Cortex of kidney (tissue), 1 donor: ENCODE measurements at places on chromosomes 2 and 18.
A peak's percentile ranks its signal among the peaks of the same experiment; 100 is the strongest.

GRCh38 chr2:197914778-197915177 lies 110.4 kb downstream of the PLCL1 start:
- no peak for DNase-seq

GRCh38 chr2:42274863-42275262 lies 86.2 kb downstream of the COX7A2L start:
- DNase-seq, result no peak

- DNase-seq, result no peak
Observed at GRCh38 chr2:217099561-217099960, 239.7 kb upstream of the TNP1 start.

DNA sequence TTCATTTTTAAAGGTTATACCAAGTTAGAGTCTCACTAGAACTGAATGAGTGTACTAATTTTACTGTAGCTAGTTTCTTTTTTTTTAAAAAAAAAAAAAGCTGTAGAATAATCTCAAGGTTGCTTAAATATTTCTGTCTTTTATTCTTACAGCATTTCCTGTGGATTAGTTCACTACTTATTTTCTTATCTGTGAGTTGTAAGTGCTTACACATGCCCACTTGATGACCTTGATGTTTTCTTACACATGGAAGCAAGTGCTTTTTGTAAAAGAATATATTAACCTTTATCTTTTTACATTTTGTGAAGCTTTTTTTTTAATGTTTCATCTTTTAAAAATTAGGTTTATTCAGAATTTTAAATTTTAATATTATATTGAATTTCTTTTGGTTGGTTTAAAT lies 57.8 kb downstream of the MSH2 start:
- DNase-seq, result no peak

GRCh38 chr2:200765139-200765951 lies 46.4 kb upstream of the BZW1 start:
- no peak for DNase-seq

- DNase-seq, result no peak
Observed at GRCh38 chr2:200054681-200055468, 99.5 kb downstream of the MAIP1 start.

DNA sequence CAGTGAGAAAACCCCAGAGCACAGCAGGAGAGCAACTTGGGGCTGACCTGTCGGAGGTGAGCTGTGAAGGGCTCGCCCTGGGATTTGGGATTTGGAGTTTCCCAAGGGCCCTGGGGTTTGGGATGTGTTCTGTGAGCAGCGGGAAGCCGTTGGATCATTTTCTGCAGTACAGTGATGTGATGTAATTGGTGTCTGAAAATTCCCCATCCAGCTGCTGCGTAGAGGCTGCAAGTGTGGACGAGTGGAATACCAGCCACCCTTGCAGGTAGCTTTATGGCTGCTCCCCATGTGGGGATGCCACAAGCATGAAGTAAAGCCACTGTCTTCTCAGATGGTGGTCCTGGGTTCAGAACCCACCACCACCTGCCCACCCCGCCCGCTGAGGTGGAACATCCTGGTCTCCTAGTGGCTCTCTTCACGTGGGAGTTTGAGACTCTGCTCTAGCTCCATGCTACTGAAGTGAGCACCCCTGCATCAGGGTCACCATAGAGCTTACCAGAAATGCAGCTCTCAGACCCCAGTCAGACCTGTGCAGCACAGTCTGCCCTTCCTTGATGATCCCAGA lies 15.0 kb downstream of the IMPA2 start:
- no peak for DNase-seq

- no peak for DNase-seq
Observed at GRCh38 chr18:78090584-78090983, 840.9 kb downstream of the GALR1 start.

DNA sequence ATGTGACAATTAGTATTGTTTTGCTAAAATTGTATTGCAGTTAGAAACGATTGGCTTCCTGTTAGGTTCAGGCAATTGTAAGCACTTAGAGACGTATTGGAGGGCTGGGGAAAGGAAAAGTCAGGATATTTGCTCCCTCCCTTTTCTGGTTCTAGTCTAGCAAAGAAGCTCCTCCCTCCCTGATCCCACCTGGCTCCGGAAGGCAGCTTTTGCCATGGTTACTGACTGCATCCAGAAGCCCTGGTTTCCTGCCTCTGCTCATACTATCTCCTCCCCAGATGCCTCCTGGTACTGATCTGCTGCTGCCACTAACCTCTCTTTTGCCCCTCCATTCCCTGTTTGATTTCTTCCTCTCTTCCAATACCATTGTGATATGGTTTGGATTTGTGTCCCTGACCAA lies 275.9 kb downstream of the MREG start:
- no peak for DNase-seq

- no peak for DNase-seq
Observed at GRCh38 chr2:9199716-9200632, 6.6 kb upstream of the ASAP2 start.

- DNase-seq, result no peak
Observed at GRCh38 chr2:139574371-139574770, 794.2 kb upstream of the NXPH2 start.

DNA sequence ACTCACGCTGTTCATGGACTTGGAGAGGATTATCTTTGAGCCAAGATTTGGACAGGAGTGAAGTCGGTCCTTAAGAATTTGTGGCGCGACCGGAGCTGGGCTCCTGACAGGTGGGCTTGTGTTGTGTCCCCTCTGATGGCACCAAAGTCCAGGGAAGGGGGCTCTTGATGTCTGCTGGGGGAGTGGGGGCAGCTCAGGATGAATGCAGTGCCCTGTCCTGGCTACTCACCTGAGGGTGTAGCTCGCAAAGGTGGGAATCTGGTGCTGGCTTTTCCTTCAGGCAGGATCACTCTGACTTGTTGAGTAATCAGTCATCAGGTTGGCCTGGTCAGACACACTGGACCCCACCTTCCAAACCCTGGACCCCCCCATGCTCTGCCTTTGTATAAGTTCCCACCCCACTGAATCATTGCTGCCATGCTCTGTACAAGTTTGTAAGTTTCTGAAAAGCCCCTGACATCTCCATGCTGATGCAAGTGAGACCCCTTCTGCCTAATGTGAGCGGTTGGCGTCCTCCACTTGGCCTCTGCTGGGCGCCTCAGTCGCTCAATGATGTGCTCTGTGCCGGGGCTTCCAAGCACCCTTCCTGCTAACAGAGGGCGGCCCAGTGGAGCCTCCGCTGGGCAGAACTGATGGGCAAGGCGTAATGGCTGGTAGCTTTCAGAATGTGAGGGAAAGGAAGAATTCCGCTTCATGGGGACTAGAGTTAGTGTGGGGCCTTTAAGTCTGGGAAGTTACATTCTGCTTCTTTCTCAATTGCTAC lies 196.1 kb downstream of the MGAT5 start:
- DNase-seq, result no peak

GRCh38 chr2:48194641-48195040 lies 288.3 kb upstream of the FBXO11 start:
- DNase-seq, result no peak

DNA sequence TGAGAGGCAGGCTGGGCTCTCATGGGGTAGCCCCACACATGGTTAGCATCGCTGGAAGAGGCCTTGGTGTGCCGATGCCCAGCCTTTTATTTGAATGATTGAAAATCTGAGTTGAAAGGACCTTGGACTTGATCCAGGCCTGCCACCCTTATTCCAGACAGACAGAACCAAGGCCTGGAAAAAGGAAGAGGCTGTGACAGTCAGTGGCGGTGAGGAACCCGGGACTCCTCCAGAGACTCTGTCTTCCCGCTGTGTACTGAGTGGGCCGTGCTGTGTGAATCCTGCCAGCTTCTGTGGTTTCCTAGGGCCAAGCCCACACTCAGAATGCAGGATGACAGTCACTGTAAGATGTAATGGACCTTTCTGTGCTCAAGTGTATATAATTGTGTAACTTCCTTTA lies 218.5 kb downstream of the LDLRAD4 start:
- DNase-seq, result no peak

GRCh38 chr2:24330161-24330560 lies 30.2 kb downstream of the ITSN2 start:
- no peak for DNase-seq

DNA sequence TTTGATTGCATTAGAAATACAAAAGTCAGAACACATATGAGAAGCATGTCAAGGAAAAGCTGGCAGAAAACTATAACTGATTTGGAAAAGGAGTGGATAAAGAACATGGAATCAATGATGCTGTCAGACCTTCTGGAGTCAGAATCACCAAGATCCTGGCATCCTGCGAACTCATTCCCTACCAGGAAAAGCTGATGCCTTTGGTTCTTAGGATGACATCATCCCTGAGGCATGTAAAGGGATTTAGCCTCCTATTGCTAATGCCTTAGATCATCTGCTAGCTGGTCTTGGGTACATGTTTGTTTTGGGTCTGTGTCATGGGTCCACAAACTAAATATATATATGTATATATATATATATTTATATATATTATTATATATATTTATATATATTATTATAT lies 680.7 kb downstream of the EPHA4 start:
- DNase-seq, result no peak

GRCh38 chr18:35201256-35201931 lies 39.4 kb upstream of the ZNF397 start:
- DNase-seq, result no peak

DNA sequence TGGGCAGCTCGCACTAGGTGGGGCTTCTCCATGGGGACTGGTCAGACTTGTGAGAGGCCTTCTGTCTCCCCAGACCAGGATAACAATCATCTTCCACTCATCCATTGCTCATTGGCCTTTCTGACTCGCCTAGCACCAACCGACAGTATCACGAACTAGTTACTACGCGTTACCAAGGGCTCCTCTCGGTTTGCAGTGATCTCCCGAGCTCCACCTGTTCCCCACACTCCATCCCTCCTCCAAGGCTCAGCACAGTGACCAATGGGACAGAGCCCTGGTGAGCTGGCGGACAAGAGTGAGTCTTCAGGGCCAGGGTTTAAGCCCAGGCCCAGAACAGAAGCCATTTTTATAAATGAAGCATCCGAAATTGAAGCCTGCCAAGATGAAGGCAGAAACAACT lies 42.8 kb upstream of the SMAD7 start:
- DNase-seq, result no peak

- DNase-seq, result no peak
Observed at GRCh38 chr2:124586835-124587234, 561.7 kb downstream of the CNTNAP5 start.

DNA sequence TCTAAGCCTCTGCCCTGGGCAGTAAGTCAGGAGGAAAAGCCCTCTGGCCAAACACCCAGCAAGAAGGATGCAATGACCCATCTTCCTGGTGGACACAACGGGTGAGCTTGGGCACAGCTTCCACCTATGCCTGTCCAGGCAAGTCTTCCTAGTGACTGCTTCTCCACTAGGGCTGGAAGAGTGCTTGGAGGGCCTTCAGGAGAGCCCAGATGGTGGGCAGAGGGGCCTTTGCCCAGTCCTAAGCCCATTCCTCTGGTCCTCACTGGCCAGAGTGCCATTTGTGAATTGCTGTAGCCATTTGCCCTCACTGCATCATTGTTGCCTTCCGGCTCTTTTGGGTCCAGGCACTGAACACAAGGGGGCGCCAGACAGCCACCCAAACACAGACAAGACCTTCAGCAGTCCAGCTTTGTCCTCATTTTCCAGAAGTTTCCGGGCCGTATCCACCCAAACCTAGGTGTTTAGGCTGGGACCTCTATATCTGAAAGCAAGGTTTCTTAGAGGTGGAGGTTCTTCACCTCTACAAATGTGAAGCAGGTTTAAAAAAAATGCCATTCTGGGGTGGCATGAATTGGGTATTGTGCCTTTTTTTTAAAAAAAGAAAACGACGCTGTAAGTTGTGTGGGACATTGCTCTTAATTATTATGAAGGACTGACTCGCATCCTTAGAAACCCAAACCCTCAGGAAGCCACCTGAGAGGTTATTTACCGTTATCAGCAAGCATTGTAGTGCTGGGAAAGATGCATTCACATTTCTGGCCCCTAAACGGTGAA lies 29.5 kb downstream of the PAX8 start:
- DNase-seq, result no peak

DNA sequence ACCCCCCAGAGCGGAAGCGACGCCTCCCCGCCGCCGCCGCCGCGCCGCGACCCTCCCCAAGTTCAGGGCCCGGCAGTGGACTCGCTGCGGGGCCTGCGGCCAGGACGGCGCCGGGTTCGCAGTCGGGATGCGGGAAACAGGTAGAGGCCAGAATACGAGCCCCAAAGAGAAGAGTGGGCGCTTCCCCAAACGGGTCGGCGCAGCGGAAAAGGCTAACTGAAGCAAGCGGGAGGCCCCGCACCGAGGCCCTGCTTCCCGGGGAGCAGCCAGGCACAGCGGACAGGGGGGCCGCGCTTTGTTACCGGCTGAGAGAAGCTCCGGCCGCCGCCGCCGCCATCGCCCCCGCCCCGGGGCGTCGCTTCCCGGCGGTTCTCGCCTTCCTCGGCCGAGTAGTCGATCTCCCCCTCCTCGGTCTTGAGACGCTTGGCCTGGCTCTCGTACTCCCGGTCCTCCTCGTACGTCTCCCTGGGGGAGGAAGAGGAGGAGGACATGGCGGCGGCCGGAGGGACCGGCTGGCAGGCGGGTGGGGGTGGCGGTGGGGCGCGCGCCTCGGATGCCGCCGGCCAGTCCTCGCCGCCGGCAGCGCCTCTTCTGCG lies 494 bp downstream of the HNRNPLL start:
- DNase-seq, result peak; percentile 80
